Smooth muscle cell of trachea (primary cell): ENCODE measurements at places on chromosomes 12 and 14. TPM values are rescaled to one million over a fixed set of nuclear protein-coding genes. Genes with fewer than 3 reads are reported as not detected.

The PRIMA1 gene
- not detected in 2 replicates for total RNA-seq

The TMTC3 gene
- 38.2 and 60.5 TPM in 2 replicates for total RNA-seq

The AREL1 gene
- total RNA-seq, result 24.9 and 25.8 TPM in 2 replicates

The TAS2R9 gene
- not detected in 2 replicates for total RNA-seq

The CLEC4D gene
- not detected in 2 replicates for total RNA-seq

The UBE2N gene
- total RNA-seq, result 51.1 and 59.1 TPM in 2 replicates

The TUNAR gene
- not detected in 2 replicates for total RNA-seq

The IFNG-AS1 gene
- not detected in 2 replicates for total RNA-seq

The MUCL1 gene
- total RNA-seq, result not detected in 2 replicates

The SINHCAF gene
- 7.3 and 14.1 TPM in 2 replicates for total RNA-seq

The ABCC9 gene
- total RNA-seq, result 8.7 and 12.6 TPM in 2 replicates

The CLEC1B gene
- total RNA-seq, result not detected in 2 replicates

The CSRP2 gene
- 6.0 and 10.8 TPM in 2 replicates for total RNA-seq

The BCL7A gene
- total RNA-seq, result 4.5 and 5.3 TPM in 2 replicates

The KRT78 gene
- not detected in 2 replicates for total RNA-seq

The NANOG gene
- total RNA-seq, result under 0.01 TPM in 2 replicates

The WSCD2 gene
- total RNA-seq, result not detected in 2 replicates

The RTL1 gene
- total RNA-seq, result under 0.01 TPM in 1 of 2 replicates, not detected in the other

The CIROP gene
- total RNA-seq, result 1.7 TPM in 2 replicates

The ADAM21 gene
- total RNA-seq, result 0.99 and 1.5 TPM in 2 replicates

The KRT75 gene
- total RNA-seq, result not detected in 2 replicates

The PLEKHG7 gene
- not detected in 2 replicates for total RNA-seq

The LIN7A gene
- 12.4 and 19.7 TPM in 2 replicates for total RNA-seq

The ABCD2 gene
- total RNA-seq, result 0.17 TPM in 1 of 2 replicates, not detected in the other

The BIN2 gene
- total RNA-seq, result not detected in 2 replicates

The MDM1 gene
- 7.4 and 17.2 TPM in 2 replicates for total RNA-seq

The ENDOU gene
- 0.17 and 0.29 TPM in 2 replicates for total RNA-seq

The SDR39U1 gene
- total RNA-seq, result 12.4 and 16.4 TPM in 2 replicates

The KLRF1 gene
- total RNA-seq, result 0.15 TPM in 1 of 2 replicates, not detected in the other

The KTN1 gene
- total RNA-seq, result 89.2 and 168 TPM in 2 replicates

The AICDA gene
- not detected in 2 replicates for total RNA-seq

The CACNA2D4 gene
- total RNA-seq, result 0.87 and 1.5 TPM in 2 replicates

The LMO3 gene
- total RNA-seq, result 0.58 and 2.0 TPM in 2 replicates

The HCAR2 gene
- not detected in 2 replicates for total RNA-seq

The RND1 gene
- under 0.01 and 0.33 TPM in 2 replicates for total RNA-seq

The KLRK1 gene
- total RNA-seq, result 0.29 TPM in 1 of 2 replicates, not detected in the other

The TMED10 gene
- total RNA-seq, result 262 and 364 TPM in 2 replicates

The TAS2R43 gene
- total RNA-seq, result 0.33 and 2.3 TPM in 2 replicates

The TNS2 gene
- total RNA-seq, result 62.3 and 128 TPM in 2 replicates

The LYZ gene
- total RNA-seq, result not detected in 2 replicates

The DDX47 gene
- 52.3 and 71.0 TPM in 2 replicates for total RNA-seq

The OTOGL gene
- under 0.01 and 0.29 TPM in 2 replicates for total RNA-seq

The IAPP gene
- not detected in 2 replicates for total RNA-seq
